ENCODE measurements at places on chromosomes 7 and 10. TPM values are rescaled to one million over a fixed set of nuclear protein-coding genes. Genes with fewer than 3 reads are reported as not detected.

The CAV2 gene
- polyA plus RNA-seq = not detected

- no peak for DNase-seq
Observed at GRCh38 chr10:2020836-2021235, 283.5 kb upstream of the ADARB2 start.

DNA sequence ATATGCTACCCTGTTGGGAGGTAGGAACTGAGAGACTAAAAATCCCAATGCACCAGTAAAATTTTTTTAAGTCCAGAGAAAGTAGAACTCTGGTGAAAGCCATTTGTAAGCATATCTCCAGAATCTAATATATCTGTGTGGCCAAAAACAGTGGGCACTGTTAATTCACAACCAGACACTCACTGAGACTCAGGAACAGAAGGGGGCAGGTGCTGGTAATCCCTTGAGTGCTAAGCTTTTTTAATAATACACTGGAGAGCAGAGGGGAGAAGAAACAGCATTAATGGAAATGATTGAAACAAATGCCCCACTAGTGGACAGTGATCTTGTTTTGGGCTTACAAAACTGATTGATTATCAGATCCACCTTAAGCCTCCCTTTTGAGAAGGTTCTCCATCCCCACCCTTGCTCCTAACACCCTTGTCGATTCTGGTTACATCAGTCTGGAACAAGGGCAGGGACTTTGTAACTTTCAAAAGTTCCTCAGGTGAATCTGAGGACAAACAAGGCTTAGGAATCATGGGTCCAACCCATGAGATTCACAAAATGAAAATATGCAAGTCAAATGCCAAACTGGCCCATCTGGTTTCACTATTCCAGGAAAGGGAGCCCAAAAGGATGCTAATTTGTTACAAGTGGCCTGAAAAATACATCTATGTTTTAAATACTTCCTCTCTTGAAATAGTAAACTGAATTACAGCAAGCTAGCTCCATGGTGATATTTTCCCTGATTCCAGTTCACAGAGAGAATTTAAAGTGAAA lies 29.7 kb downstream of the PLXNA4 start:
- DNase-seq = no peak

The MYPN gene
- polyA plus RNA-seq = not detected

DNA sequence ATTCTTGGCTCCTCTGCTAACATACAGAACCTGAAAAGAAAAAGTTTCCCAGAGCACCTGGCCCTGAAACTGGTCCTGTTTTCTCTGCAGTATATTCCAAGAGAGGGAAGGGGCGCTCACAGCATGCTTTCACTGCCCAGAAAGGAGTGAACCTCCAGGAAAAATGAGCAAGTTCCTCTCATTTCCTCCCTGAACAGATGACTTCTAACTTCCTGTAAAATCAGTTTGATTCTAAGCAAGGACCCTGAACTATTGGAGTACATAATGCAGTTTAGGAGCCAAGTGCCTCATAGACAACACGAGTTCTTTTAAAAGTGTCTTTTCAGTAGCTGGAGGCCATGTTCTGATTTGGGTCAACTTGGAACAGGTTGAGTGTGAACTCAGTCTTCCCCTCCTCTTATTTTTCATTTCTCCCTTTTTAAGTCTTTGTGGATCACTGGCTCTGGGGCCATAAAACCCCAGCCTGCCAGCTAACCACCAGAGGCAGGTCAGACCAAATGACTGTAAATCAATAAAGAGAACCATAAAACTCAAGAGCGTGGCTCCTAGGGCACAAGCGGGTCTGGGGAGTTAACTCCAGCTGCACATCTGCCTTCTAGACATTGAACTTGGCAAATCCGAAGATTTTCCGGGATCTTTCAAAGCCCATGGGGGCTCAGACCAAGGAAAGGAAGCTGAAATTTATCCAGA lies 5.9 kb upstream of the LRRC18 start:
- DNase-seq = no peak

- DNase-seq = no peak
Observed at GRCh38 chr7:158802535-158803366, 26.6 kb downstream of the ESYT2 start.

DNA sequence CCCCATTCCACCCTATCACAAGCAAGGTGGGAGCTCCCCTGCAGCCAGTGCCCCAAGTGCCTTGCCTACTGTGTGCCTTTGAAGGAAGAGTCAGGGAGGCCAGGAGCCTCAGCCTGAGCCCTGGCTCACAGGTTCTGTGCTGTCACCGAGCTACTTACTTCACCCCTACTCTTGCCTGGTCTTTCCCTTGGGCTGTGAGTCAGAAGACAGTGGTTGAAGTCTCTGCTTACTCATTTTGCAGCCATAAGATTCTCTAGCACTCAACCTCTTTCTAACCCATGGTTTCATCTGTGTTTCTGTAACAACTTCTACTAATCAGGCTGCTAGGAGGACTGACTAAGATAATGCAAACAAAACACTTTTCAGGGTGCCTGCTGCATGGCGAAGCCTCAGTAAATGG lies 114.5 kb downstream of the PLCE1 start:
- DNase-seq = no peak

The PNLIPRP3 gene
- polyA plus RNA-seq = not detected

DNA sequence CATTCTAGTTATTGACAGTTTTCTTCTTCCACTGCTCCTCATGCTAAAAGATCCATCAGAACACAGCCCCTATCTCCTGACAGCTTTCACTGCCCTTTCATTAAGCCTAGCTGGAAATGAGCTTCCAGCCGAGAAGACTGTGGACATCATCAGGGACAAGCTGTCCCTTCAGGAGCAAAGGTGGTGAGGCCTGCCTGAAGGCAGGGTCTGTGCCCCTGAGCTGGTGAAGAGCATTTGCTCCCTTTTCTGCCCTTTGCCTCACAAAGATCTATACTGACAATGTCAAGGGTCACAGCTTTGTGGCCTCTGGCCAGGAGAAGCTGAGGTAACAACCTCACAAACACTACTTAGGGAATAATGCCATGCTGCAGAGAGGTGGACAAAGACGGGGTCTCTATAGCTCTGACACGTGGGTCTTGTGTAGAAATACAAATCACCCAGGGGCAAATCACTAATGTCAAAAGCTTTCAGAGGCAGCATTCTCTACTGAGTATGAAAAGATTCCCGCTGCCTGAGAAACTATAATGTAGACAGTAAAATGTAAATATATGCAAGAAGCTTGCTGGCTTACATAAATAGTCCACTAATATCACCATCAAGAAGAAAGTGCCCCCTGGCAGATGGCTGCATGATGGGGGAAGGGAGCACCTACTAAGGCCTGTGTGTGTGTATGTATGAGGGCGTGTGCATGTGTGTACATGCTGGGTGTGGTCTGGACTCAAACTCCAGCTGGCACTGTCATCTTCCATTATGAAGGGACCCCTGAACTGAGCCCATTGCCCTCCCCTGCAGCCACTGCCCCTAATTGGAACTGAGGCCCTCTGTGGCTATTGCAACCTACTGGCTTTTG lies 55.8 kb downstream of the HBP1 start:
- DNase-seq = no peak

Data from immature natural killer cell (primary cell).